Right cardiac atrium (tissue), 5 donors: ENCODE measurements at places on chromosomes 2 and 18. TPM values are rescaled to one million over a fixed set of nuclear protein-coding genes. Genes with fewer than 3 reads are reported as not detected.

The REEP1 gene
- 16.5 TPM for polyA plus RNA-seq

The APCDD1 gene
- 18.2 TPM for polyA plus RNA-seq

The FRZB gene
- 2.8 TPM for polyA plus RNA-seq

The TBC1D8 gene
- polyA plus RNA-seq: 36.4 TPM

The MAIP1 gene
- polyA plus RNA-seq: 20.7 TPM

The GULP1 gene
- polyA plus RNA-seq: 3.5 TPM

The TCF23 gene
- 0.05 TPM for polyA plus RNA-seq

The EML6 gene
- polyA plus RNA-seq: 0.43 TPM

The CPLX4 gene
- not detected for polyA plus RNA-seq

The SOX11 gene
- polyA plus RNA-seq: 0.93 TPM

The SERPINB11 gene
- not detected for polyA plus RNA-seq

The SERPINB4 gene
- not detected for polyA plus RNA-seq

The AQP12B gene
- not detected for polyA plus RNA-seq

The PRSS56 gene
- 0.05 TPM for polyA plus RNA-seq

The CCDC121 gene
- 4.1 TPM for polyA plus RNA-seq

The CSRNP3 gene
- polyA plus RNA-seq: 1.6 TPM

The CRYGC gene
- not detected for polyA plus RNA-seq

The LYG2 gene
- not detected for polyA plus RNA-seq

The NEB gene
- 31.0 TPM for polyA plus RNA-seq

The FZD7 gene
- polyA plus RNA-seq: 8.0 TPM

The IL1F10 gene
- not detected for polyA plus RNA-seq

The ALPI gene
- polyA plus RNA-seq: not detected

The EPB41L3 gene
- polyA plus RNA-seq: 8.7 TPM

The ANKRD62 gene
- not detected for polyA plus RNA-seq

The CDKL4 gene
- polyA plus RNA-seq: 0.05 TPM

The RUFY4 gene
- not detected for polyA plus RNA-seq

The FAM110C gene
- polyA plus RNA-seq: 2.5 TPM

The VWA3B gene
- 0.23 TPM for polyA plus RNA-seq

The AGXT gene
- 0.14 TPM for polyA plus RNA-seq
